Right renal pelvis (tissue), 4 donors: ENCODE measurements at places on chromosomes 1 and 21.
A peak's percentile ranks its signal among the peaks of the same experiment; 100 is the strongest.

DNA sequence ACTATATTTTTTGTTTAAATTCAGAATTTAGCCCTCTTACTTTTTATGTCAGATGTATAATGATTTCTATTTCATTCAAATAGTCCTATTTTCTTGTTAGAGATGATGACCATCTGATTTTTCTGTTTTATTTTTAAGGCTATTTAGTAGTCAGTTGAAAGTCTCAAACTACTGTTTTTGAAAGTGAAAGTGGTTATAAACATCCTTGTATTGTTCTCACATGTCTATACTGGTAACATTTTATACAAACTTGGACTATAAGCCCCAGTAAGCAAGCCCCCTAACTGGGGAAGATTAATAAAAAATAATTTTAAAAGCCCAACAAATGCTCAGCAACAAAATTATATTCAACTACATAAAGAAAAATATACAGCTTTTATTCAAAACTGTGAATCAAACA, 271.3 kb upstream of the RGS18 start:
- DNase-seq: no peak

DNA sequence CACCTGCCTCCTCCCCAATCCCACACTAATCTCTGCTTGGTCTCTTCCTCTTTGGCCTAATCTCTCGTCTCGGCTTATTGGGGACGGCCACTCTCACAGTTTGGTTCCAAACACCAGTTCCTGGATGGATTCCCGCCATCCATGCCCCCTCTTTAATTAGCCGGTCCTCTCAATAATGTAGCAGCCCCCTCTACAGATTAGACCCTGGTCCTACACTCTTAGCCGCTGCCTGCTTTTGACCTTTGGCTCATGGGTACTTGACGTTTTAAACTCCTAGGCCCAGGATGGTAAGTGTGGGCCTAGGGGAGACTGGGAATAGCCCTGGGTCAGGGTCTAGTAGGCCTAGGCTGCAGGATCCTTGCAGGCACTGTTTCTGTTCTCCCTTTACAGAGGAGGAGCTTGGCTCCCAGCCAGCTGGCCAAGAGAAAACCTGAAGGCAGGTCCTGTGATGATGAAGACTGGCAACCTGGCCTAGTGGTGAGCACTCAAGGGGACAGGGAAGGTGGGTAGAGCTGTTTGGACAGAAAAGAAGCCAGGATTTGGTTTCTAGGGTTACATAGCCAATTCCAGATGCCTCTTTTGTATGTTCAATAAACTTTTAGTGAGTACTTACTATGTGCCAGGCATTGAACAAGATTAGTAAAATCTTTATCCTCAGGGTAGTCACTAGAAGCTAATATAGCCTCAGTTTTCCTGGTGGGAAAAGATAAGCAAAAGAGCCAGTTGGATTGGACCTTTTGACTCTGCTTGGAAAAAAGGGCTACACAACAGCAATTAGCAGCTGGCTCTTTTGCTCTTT, 758 bp downstream of the RAD54L start:
- DNase-seq: no peak

DNA sequence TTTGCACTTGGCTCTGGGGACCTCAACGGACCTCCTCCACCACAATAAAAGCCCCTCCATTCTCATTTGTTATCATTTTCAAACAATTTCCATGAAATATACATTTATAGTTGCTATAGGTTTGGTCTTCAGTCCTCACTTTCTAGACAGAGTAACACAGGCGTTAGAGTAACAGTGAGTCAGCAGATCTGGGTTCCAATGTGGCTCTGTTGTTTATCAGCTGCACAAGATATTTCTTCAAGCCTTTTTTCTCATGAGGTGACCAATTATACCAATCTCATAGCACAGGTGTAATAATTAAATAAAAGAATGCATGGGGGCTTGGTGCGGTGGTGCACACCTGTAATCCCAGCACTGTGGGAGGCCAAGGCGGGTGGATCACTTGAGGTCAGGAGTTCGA, 32.8 kb upstream of the PSMB2 start:
- DNase-seq: no peak

GRCh38 chr21:37828991-37829390, 87.3 kb downstream of the KCNJ6 start:
- peak; percentile 34 for DNase-seq

- DNase-seq: no peak
Measured at GRCh38 chr1:153745417-153745816, 17.6 kb downstream of the INTS3 start.

DNA sequence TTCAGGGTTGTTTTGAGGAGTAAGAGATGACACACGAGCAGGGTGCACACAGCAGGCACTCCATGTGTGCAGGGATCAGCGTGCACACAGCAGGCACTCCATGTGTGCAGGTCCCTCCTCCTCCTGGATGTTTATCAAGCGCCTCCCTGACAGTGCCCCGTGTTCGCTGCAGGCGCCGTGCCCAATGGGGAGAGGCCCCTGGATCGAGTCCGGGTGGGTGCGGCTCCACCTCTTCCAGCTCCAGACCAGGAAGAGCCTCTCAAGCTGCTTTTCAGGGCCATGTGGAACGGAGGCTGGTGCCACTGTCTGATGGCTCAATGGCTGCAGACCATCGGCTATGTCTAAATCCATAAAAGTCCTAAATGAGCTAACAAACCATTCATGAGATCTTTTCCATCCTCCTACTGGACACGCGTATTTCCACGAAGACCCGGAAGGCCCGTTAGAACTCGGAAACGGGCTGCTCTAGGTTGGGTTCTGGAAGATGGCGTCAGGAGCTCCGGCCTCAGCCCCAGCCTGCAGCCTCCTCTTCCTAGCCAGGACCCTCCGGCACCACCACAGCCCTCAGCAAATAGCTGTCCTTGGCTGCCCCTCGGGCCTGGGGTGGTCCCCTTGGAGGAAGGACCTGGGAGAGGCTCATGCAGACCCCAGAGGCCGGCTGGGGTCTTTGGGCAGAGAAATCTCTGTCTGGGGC, 36.0 kb downstream of the RRP1 start:
- DNase-seq: no peak

GRCh38 chr21:38470755-38471154, 27.5 kb downstream of the ERG start:
- DNase-seq: no peak

DNA sequence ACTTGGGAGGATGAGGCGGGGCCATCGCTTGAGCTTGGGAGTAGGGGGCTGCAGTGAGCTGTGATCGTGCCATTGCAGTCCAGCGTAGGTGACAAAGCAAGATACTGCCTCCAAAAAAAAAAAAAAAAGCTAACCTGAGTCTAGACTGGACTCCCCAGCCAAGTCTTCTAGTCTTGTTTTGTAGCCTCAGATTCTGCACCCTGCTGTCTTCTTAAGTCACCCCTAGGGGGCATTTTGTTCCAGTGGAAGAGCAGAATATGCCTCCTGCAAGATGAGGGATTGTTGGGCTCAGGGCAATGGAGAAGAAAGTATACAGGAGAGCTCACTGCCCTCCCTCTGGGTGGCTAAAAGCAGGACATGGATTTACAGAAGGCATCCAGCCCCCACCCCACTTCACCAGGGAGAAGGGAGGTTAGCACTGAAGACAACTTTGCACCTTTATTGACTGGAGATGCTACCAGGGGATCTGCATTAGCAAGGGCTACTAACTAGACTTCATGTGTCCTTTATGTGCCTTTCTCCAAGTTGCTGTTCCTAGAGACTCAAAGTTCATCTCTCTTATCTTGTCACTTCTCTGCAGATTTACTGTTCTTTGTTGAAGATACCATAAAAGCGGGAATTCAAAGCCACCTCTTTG, 15.3 kb upstream of the RNF187 start:
- no peak for DNase-seq

GRCh38 chr21:36524477-36524876, 44.6 kb upstream of the CLDN14 start:
- no peak for DNase-seq

DNA sequence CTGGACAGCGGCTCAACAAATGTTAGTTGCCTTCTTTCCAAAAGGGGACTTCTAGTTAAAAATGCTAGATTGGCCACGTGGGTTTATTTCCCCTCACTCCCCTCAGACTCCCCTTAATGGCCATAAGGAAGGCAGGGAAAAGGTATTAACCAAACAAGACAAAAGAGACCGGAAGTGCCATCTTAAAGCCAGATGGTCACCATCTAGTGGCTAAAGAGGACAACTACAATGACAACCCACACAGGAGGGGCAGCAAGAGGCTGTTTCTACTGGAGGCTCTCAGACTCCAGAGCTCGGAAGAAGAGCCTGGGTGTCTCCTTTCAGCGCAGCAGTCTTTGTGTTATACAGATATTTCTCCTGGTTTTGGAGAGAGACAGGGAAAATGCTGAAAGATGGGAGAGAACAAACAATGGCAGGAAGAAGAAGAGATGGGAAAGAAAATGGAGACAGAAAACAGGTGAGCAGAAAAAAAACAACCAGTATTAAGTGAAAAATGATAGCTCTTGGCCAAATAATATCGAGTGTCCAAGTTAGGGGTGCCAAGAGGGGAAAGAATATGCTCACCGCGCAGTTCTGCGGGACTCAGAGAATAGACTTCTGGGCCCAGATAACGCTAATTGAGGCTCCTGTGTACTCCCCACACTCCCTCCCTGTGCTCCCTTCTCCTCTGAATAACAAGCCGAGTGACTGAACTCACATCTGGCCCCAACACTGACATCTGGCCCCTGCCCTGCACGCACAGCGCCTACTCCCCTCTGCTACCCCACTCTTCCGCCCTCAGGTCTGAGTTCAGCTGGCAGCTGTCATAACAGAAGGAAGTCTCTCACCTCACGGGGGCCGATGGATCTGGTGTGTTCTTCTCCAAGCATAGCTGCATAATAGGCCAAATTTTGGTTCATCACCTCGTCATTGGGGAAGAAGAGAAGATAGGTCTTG, 9.6 kb downstream of the P3H1 start:
- peak; percentile 23 for DNase-seq

DNA sequence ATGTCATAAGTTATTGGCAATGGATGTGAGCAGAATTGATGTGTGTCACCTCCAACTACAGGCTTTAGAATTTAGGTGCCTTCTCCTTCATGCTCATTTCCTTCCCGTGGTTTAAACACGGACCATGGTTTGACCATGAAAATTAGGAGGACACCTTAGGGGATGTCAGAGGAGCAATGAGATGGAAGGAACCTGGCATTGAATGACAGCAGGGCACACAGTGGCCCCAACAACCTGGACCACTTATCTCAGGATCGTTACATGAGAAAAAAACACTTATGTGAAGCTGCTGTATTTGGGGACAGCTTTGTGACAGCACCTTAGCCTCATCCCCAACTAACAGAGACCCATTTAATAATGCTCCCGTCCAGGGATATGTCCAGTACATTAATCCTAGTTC, 70.8 kb downstream of the SLC9A1 start:
- no peak for DNase-seq

DNA sequence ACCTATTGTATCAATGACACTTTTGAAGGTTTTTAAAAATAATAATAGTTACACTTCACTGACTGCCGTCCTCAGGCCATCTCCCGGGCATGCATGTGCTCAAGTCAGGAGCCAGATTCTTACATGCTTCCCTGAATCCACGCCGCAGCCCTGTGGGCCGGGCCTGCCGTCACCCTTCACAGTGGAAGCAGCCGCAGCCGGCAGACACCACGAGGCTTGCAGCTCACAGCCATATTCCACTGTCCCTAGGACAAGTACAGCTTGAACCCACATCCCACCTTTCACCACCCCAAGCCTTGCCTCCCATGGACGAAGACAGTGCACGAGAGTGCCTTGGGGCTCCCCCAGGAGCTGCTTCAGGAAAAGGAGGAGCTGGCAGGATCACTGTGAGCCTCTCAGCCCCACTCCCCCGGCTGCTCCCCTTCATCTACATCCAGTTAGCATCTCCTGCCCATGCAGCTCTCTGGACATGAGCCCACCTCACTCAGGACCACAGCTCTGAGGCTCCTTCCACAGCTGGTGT, 77.2 kb downstream of the POFUT2 start:
- no peak for DNase-seq
